ENCODE measurements at places on chromosomes 16 and 17. TPM values are rescaled to one million over a fixed set of nuclear protein-coding genes. Genes with fewer than 3 reads are reported as not detected.

GRCh38 chr16:4631444-4631843 lies 6.8 kb downstream of the MGRN1 start:
- no peaks in the 10 kb centered on the region for H3K36me3 ChIP-seq
- no peak overlapping the region for H3K4me3 ChIP-seq
- H3K27me3 ChIP-seq, result no peaks in the 10 kb centered on the region
- no peak for DNase-seq
- peaks cover 4% of the 10 kb centered on the region for H3K4me1 ChIP-seq

GRCh38 chr16:57479205-57479975 lies 6.9 kb downstream of the DOK4 start:
- H3K4me3 ChIP-seq, result peak overlapping the region; percentile 58
- DNase-seq, result peak; percentile 85
- peaks cover 87% of the 10 kb centered on the region for H3K4me1 ChIP-seq
- H3K27me3 ChIP-seq, result no peaks in the 10 kb centered on the region
- H3K36me3 ChIP-seq, result peaks cover 6% of the 10 kb centered on the region
- peak overlapping the region; percentile 90 for H3K27ac ChIP-seq

GRCh38 chr17:44314869-44315661 lies 6.7 kb downstream of the RUNDC3A start:
- H3K4me1 ChIP-seq, result no peaks in the 10 kb centered on the region
- H3K27ac ChIP-seq, result no peak overlapping the region
- no peak overlapping the region for H3K4me3 ChIP-seq
- H3K27me3 ChIP-seq, result no peaks in the 10 kb centered on the region
- no peaks in the 10 kb centered on the region for H3K36me3 ChIP-seq
- peak; percentile 25 for DNase-seq

DNA sequence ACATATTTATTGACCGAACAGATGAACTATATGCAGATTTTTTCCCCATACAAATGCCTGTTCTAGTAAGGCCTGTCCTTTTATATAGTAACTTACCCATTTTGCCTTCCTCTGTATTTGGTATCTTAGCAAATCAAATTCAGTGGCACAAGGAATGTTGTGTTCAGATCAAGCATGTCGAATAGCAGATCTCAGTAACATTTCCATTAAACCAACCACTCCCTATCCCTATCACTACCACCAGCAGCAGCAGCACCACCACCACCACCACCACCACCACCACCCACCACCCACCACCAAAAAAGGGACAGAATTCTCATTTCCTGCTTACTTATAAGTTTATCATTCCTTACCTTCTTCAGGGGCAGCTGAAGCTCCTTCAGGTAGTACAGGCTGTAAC lies 94.7 kb downstream of the TRIM37 start:
- H3K27ac ChIP-seq, result no peak overlapping the region
- peaks cover 23% of the 10 kb centered on the region for H3K36me3 ChIP-seq
- H3K4me1 ChIP-seq, result no peaks in the 10 kb centered on the region

DNA sequence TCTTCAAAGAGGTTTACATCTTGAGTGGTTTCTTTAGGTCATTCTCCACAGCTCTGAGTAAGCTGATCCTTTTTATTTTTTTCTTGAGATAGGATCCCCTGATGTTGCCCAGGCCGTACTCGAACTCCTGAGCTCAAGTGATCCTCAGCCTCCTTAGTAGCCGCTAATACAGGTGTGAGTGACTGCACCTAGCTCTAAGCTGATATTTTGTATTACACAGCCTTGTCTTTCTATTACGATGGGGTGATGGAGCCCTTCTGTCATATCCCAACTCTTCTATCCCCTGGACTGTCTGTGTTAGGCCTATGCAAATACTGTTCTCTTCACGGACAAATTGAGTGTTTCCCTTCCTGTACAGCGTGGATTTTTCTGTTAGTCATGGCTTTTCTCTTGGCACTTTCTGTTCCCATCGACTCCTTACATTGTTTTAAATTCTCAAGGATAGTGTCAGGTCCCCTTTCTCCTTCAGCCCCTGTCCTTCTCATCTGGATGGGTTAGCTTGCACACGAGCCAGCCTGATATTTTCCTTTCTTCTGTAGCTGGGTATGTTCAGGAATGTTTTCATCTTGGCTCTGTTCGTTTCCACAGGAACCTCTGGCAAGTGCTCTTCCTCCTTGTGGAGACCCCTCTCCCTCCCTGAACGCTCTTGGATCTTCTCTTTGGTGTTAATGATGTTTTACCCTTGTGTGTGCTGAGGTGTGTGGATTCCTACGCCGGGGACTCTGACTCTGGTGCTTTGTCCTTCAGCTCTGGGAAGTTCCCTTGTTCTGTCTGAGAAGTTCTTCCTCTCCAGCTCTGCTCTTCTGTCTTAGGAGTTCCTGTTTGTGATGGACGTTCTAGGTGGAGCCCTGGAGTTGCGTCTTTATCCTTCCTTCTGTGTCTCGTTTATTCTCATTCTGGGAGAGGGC lies 2.3 kb downstream of the BANP start:
- no peak overlapping the region for H3K27ac ChIP-seq
- H3K4me1 ChIP-seq, result peaks cover 26% of the 10 kb centered on the region
- no peaks in the 10 kb centered on the region for H3K27me3 ChIP-seq
- H3K4me3 ChIP-seq, result no peak overlapping the region

DNA sequence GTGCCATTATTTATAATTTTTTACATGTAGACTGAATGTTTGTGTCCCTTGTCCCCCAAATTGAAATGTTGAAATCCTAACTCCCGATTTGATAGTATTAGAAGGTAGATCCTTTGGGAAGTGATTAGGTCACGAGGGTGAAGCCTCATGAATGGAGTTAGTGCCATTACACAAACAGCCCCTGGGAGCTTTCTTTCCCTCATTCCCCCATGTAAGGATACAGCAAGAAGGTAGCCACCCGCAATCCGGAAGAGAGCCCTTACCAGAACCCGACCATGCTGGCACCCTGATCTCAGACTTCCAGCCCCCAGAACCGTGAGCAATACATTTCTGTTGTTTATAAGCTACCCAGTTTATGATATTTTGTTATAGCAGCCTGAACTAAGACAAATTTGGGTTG lies 143.2 kb downstream of the NPIPB5 start:
- no peaks in the 10 kb centered on the region for H3K4me1 ChIP-seq
- no peak for DNase-seq
- no peaks in the 10 kb centered on the region for H3K27me3 ChIP-seq
- no peak overlapping the region for H3K4me3 ChIP-seq

DNA sequence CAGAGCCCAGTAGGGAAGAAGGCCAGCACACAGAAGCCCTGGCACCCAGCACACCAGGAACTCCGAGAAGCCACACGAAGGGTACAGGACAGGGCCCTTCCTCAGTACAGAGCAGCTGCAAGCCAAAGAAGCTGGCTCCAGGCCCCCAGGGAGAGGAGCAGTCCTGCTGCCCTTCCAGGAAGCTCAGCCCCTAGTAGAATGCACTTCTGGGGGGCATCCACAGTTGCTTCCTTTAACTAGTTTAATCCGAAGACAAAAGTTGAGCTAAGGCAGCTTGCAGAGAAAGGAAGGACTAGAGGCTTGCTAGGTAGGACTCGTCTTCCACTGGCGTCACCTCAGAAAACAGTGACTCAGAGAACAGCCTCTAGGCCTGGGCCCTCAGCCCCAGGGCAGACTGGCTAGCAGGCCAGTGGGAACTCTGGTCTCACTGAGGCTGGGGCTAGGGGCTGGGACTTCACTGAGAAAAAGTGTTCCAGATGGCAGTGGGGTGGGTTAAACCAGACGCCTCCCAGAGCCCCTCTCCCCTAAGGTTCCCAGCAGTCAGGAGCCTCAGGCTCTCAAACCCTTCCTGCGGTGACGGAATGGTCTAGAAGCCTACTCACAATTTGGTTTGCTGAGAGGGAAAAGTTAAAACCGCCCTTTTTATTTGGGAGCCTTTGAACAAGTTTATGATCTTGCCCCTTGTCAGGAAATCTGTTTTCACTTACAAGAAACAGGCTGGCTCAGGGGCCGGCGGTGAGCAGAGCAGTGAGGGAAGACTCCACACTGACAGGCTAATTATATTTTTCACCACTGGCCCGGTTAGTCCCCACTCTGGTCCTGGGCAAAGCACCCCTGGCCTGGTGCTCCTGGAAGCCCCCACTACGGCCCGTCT lies 41.4 kb downstream of the ACTG1 start:
- peak overlapping the region; percentile 31 for H3K27ac ChIP-seq
- no peaks in the 10 kb centered on the region for H3K36me3 ChIP-seq
- H3K27me3 ChIP-seq, result no peaks in the 10 kb centered on the region
- DNase-seq, result peak; percentile 68

GRCh38 chr16:90018297-90018651 lies 982 bp downstream of the DBNDD1 start:
- DNase-seq, result peak; percentile 56
- H3K27me3 ChIP-seq, result no peaks in the 10 kb centered on the region
- no peak overlapping the region for H3K27ac ChIP-seq
- peak overlapping the region; percentile 72 for H3K4me3 ChIP-seq

DNA sequence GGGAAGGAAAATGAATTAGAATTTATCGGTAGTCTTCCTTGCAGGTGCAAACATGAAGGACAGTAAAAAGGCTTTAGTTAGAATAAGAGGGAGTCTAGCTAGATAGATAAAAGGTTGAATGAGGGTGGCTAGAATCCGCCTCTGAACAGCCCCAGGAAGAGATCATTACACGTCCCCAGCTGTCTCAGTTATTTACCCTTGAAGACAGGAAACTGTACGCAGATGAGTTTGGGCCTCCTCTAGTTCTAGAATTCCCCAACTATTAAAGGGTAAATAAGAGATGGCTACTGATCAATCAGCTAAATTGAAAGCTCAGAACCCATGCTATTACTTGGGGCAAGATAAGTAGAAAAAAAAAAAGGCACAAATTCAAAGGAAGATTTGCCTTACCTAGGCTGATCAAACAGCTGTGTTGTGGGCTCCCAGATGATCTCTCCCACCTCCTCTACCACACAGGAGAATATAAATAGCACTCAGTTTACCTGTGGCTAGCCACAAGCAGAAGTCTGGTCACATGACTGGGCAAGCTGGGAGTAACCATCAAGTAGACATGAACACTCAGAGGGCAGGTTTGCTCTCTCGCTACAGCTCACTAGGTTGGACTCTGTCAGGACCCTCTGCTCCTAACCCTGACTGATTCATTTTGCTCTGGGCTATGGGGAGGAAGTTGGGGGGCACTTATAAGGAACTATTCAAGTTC lies 17.0 kb downstream of the FAM117A start:
- DNase-seq, result no peak
- no peaks in the 10 kb centered on the region for H3K27me3 ChIP-seq
- H3K27ac ChIP-seq, result no peak overlapping the region
- peaks cover 4% of the 10 kb centered on the region for H3K4me1 ChIP-seq
- no peak overlapping the region for H3K4me3 ChIP-seq

- H3K27ac ChIP-seq, result no peak overlapping the region
- H3K27me3 ChIP-seq, result no peaks in the 10 kb centered on the region
- H3K4me1 ChIP-seq, result no peaks in the 10 kb centered on the region
- DNase-seq, result no peak
- H3K36me3 ChIP-seq, result peaks cover 73% of the 10 kb centered on the region
- no peak overlapping the region for H3K4me3 ChIP-seq
These were observed 21.5 kb downstream of the MED13 start for GRCh38 chr17:62043602-62044001.

GRCh38 chr16:75575958-75576357 lies 9.8 kb downstream of the GABARAPL2 start:
- H3K36me3 ChIP-seq, result peaks cover 36% of the 10 kb centered on the region
- no peak for DNase-seq
- H3K27ac ChIP-seq, result no peak overlapping the region
- H3K4me3 ChIP-seq, result no peak overlapping the region
- H3K27me3 ChIP-seq, result no peaks in the 10 kb centered on the region
- no peaks in the 10 kb centered on the region for H3K4me1 ChIP-seq

GRCh38 chr16:78896280-78896679 lies 704.3 kb downstream of the MAF start:
- no peak overlapping the region for H3K4me3 ChIP-seq
- H3K27ac ChIP-seq, result no peak overlapping the region
- H3K4me1 ChIP-seq, result no peaks in the 10 kb centered on the region
- no peaks in the 10 kb centered on the region for H3K27me3 ChIP-seq
- no peak for DNase-seq

GRCh38 chr17:68821860-68822696 lies 133.1 kb downstream of the ABCA8 start:
- H3K4me1 ChIP-seq, result peaks cover 17% of the 10 kb centered on the region
- H3K27ac ChIP-seq, result peak overlapping the region; percentile 51
- H3K27me3 ChIP-seq, result no peaks in the 10 kb centered on the region
- peak; percentile 10 for DNase-seq
- H3K4me3 ChIP-seq, result no peak overlapping the region

DNA sequence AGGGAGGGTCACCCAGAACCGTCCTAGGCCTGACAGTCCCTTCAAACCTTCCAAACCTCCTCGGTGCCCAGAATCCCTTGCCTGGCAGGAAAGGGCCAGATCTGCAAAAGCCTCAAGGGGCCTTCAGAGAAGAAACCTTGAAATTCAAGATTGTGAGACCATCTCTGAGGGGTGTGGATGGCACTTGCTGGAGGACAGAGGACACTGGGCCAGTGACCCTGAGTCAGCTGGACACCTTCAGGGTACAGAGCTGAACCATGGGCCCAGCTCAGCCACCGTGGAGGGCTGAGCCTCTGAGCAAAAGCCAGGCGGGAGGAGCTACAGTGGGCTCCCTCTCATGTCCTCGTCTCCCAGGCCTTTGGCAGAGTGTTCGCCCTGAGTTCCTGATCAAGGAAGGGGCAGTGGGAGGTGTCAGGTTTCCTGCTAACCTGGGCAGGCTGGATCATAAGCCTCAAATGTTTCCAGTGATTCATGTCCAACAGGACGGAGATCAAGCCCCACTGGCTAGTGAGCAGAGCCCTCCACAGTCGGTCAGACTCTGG lies 3.0 kb downstream of the PDILT start:
- no peaks in the 10 kb centered on the region for H3K36me3 ChIP-seq
- no peak overlapping the region for H3K4me3 ChIP-seq
- no peaks in the 10 kb centered on the region for H3K4me1 ChIP-seq
- no peaks in the 10 kb centered on the region for H3K27me3 ChIP-seq
- no peak overlapping the region for H3K27ac ChIP-seq
- DNase-seq, result no peak

GRCh38 chr17:61474235-61474927 lies 22.2 kb downstream of the TBX4 start:
- no peak overlapping the region for H3K4me3 ChIP-seq
- no peaks in the 10 kb centered on the region for H3K36me3 ChIP-seq
- no peaks in the 10 kb centered on the region for H3K27me3 ChIP-seq
- H3K4me1 ChIP-seq, result no peaks in the 10 kb centered on the region

GRCh38 chr16:68197250-68197649 lies 38.7 kb downstream of the ESRP2 start:
- peaks cover 6% of the 10 kb centered on the region for H3K4me1 ChIP-seq
- no peak overlapping the region for H3K27ac ChIP-seq
- DNase-seq, result no peak

CALB2 gene
- polyA plus RNA-seq, result 0.23 TPM

TLCD2 gene
- 1.3 TPM for polyA plus RNA-seq

HOXB4 gene
- 0.03 TPM for polyA plus RNA-seq

ABCA8 gene
- polyA plus RNA-seq, result 2.3 TPM

ARL5C gene
- polyA plus RNA-seq, result not detected

KRTAP3-1 gene
- not detected for polyA plus RNA-seq

RNF167 gene
- 115 TPM for polyA plus RNA-seq

TAT gene
- not detected for polyA plus RNA-seq

KRTAP9-8 gene
- not detected for polyA plus RNA-seq

MRPL10 gene
- polyA plus RNA-seq, result 136 TPM

RNF112 gene
- 22.6 TPM for polyA plus RNA-seq

SPIRE2 gene
- 15.3 TPM for polyA plus RNA-seq

KRTAP4-2 gene
- not detected for polyA plus RNA-seq
